ENCODE measurements at places on chromosomes 5 and 9. TPM values are rescaled to one million over a fixed set of nuclear protein-coding genes. Genes with fewer than 3 reads are reported as not detected.

The MED7 gene
- 9.7 TPM for total RNA-seq

The COL5A1 gene
- 13.1 TPM for total RNA-seq

The SLC45A2 gene
- total RNA-seq: not detected

The TSSK1B gene
- 0.52 TPM for total RNA-seq

The TRIM36 gene
- total RNA-seq: 10.1 TPM

The ANKRD18B gene
- 6.4 TPM for total RNA-seq

The IRX1 gene
- 1.8 TPM for total RNA-seq

The ADRB2 gene
- total RNA-seq: 1.3 TPM

The GFI1B gene
- 1.0 TPM for total RNA-seq

The SPIN1 gene
- 158 TPM for total RNA-seq

The GPR150 gene
- total RNA-seq: not detected

The ENHO gene
- total RNA-seq: 9.2 TPM

The HRCT1 gene
- total RNA-seq: not detected

The SLC6A7 gene
- not detected for total RNA-seq

The SPOCK1 gene
- total RNA-seq: 10.5 TPM

The IER5L gene
- total RNA-seq: 0.90 TPM

- no peak for DNase-seq
Measured at GRCh38 chr5:34484216-34484920, 171.8 kb upstream of the RAI14 start.

GRCh38 chr9:14302405-14302804 lies 11.5 kb downstream of the NFIB start:
- no peak for DNase-seq

DNA sequence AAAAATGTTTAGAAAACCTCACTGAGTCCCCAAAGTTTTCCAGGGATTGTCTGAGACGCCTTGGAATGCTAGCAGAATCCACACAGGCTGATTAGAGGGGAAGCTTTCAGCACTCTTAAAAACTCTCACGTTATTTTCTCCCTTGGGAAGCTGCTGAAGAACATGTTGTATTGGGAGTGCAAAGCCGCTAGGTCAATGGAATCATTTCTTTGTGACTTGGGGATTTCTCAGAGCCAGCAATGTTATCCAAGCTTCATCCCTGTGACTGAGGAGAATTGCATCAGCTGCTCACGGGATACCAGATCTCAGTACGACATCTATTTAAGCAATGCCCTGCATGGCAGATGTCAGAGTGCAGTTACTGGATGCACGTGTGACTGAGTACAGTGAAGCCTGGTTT lies 426.4 kb upstream of the MPDZ start:
- DNase-seq: no peak

GRCh38 chr9:135253305-135254004 lies 166.0 kb downstream of the OLFM1 start:
- DNase-seq: peak; percentile 57

GRCh38 chr5:68347536-68347935 lies 132.0 kb downstream of the PIK3R1 start:
- DNase-seq: no peak

- no peak for DNase-seq
Measured at GRCh38 chr5:148465381-148466235, 81.8 kb downstream of the FBXO38 start.

- DNase-seq: peak; percentile 81
Measured at GRCh38 chr5:132180134-132180745, 47.4 kb downstream of the P4HA2 start.

DNA sequence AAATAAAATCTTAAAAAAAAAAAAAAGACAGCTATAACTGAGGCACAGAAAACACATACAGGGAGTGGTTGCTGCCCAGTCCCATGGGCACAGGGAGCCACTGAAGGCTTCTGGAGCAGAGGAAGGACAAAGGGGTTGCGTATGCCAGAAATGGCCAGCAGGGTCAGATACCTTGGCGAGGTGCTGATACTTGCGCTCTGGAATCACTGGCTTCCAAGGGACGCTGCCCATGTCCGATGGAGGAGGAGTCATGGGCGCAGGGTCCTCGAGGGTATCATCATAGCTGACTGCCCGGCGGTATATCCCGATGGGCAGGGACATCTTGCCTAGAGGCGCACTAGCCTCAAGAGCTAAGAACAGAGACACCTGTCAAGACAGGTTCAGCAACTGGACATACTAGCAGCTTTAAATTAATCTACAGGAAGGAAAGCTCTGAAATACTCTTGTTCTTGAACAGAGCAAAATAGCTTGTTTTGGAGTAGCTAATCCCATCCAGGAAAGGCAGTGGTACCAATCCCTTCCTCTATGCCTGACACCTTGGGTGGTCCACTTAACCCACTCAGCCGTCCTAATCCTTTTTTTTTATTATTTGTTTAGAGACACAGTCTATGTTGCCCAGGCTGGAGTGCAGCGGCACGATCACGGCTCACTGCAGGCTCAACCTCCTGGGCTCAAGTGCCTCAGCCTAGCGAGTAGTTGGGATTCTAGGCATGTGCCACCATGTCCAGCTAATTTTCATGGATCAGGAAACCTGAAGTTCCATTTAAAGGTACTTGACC lies 6.0 kb downstream of the KIAA1191 start:
- peak; percentile 65 for DNase-seq

DNA sequence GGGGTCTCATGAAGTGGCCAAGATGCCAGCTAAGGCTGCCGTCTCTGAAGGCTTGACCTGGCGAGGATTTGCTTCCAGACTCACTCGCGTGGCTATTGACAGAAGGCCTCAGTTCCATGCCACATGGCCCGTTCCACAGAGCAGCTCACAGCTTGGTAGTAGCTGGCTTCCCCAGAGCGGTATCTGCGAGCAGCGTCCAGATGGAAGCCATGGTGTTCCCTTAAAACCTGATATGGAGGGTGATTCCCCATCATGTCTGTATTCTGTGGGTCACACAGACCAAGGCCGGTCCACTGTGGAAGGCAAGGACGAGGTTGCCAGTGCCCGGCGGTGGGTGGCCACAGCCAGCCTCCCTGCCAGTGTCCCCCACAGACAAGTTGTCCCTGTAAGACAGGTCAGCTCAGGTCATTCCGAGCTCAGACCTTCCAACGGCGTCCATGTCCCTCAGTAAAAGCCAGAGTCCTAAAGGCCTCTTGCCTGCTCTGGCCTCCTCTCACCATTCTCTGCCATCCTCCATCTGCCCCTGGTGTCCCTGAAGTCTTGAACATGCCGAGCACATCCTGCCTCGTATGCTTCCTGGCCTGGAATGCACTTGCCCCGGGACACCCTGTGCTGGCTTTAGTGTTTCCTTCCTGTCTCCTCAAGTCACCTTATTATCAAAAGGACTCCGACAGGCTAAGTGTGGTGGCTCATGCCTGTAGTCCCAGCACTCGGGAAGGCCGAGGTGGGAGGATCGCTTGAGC lies 61.3 kb upstream of the LRRTM2 start:
- peak; percentile 44 for DNase-seq

DNA sequence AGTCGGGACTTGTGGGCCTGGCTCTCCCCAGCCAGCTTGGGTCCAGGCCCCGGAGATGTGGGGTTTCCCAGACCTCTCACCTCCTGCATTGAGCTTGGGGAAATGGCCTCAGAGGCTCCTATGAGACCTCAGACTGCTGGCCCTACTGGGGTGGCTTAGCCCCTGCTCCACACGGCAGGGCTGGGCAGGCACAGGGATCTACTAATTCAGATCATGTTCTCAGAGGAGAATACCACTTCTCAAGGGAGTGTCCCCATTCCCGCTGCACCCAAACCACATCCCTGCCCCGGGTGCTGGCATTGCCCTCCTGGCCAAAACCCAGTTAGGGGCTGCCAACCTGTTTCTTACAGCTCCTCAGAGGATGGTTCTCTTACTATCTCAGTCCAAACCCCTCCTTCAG lies 82.1 kb upstream of the LMX1B start:
- no peak for DNase-seq

DNA sequence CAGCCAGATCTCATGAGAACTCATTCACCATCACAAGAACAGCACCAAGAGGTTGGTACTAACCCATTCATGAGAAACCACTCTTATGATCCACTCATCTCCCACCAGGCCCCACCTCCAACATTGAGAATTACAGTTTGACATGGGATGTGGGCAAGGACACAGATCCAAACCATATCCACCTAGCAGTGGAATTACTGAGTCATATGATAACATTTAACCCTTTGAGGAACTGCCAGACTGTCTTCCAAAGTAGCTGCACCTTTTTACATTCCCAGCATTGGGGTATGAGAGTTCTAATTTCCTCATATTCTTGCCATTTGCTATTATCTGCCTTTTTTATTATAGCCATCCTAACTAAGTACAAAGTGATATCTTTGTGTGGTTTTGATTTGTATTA lies 51.9 kb downstream of the CTNNA1 start:
- no peak for DNase-seq

DNA sequence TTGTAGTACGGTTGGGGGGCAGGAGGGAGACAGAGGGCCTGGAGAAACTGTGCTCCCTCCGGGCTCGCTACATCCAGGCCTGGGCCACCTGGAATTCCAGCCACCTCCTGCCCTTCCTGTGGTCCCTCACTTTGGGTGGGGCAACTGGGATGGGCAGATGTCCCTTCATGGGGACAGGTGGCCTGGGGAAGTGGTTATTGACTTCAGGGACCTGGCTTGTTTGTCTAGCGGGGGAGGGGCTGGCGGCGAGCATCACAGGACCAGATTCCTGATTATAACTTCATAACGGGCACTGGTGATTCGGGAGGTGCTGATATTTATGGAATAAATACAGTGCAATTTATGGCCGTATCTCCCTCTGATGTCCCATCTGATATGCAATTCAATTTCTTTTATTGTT lies 20.1 kb upstream of the LAMC3 start:
- DNase-seq: no peak

- no peak for DNase-seq
Measured at GRCh38 chr9:133327834-133328484, 8.0 kb downstream of the SURF6 start.

- no peak for DNase-seq
Measured at GRCh38 chr5:172089298-172090117, 83.1 kb upstream of the FBXW11 start.

GRCh38 chr5:132498686-132499271 lies 8.2 kb upstream of the IRF1 start:
- DNase-seq: no peak

GRCh38 chr5:6833406-6833805 lies 120.2 kb downstream of the TENT4A start:
- DNase-seq: no peak

- no peak for DNase-seq
Measured at GRCh38 chr9:86488345-86488744, 134.1 kb upstream of the TUT7 start.

DNA sequence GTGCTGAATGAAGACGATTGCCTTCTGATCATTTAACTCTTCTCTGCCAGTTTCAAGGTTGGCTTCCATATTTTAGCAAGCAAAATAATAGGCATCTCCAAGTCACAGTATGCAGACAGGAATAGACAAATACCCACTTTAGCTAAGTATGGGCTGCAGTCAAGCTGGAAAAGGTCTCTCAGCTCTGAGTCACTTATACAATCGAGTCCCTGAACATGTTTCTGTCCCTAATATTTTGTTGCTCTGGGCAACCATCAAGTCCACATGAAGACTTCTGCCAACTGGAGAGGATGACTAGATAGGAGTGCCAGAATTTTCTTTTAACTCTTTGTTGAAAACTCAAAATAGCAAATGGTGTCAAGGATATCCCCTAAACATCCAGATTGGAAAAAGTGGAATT lies 575.3 kb downstream of the RAB3C start:
- DNase-seq: no peak

DNA sequence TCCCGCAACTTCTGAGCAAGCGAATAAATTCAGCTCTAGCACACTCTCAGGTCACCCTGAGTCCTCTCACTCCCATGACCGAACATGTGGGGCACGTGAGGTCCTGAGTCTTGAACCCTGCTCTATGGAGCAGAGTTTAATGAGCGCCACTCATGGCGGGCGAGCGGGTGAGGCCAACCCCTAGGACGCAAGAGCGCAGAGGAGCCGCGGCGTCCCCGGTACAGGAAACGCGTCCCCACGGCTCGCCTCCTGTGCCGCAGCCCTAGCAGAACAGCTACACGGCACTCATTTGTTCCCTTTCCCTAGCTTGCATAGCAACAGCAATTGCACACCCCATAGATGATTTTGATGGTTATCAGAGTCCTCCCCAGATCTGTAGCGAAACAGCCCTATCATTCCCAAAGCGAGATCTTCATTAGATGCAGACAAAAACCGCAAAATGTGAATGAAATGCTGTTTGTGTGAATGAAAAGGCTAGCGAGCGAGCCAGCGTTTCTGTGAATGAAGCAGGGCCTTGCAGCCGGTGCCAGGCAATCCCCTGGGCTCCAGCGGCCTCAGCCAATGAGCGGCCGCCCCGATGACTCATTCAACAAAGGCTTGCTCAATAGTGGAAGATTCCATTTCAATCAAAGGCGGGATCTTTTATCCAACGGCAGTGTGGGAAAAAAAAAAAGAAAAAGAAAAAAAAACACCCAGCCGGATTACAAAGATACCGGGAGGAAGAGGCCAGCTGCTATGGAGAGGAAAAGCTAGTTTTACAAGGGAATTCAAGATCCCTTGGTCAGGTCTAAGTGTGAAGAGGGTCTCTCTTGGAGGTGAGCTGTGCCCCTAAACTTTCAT lies 1.5 kb upstream of the SHC3 start:
- peak; percentile 95 for DNase-seq

DNA sequence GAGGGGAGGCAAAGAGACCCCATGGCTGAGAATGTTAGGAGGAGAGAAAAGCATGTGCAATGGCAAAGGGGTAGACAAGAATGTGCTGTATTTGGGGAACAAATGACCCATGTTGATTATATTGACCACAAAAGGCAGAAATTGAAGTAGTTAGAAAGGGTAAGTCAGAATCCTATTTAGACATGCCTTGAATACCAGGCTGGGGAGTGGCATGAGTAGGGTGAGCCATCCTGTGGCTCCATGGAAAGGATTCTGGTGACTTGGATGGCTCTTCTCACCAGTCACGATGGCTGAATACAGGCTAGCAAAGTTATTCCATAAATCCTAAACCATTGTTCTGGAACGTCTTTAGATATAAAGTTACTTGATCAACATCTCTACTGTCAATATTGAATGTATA lies 73.4 kb upstream of the MEF2C start:
- DNase-seq: no peak

GRCh38 chr5:59810041-59810440 lies 83.5 kb downstream of the PDE4D start:
- DNase-seq: peak; percentile 71

- DNase-seq: peak; percentile 5
Measured at GRCh38 chr5:53678981-53679660, 118.7 kb downstream of the NDUFS4 start.

- DNase-seq: no peak
Measured at GRCh38 chr5:151178777-151179488, 21.4 kb upstream of the ANXA6 start.

- peak; percentile 62 for DNase-seq
Measured at GRCh38 chr5:93305984-93306383, 275.0 kb downstream of the NR2F1-AS1 start.

DNA sequence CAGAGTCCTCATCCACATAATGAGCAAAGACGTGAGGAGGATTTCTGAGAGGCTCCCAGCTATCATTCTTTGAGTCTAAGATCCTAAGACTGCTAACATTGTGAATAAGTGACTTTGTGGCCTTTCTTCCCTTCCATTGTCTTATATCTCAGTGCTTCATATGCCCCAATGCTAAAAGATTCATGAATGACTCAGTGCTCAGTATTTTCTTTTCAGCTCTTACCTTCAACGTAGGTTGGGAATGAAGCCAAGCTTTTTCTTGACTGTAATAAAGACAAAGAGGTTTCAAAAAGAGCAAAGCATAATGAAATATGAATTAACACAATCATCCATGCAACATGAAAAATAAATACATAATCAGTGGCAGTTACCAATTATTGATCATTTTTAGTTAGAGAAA lies 146.4 kb downstream of the ENTREP1 start:
- no peak for DNase-seq

- DNase-seq: no peak
Measured at GRCh38 chr5:77454123-77454522, 38.0 kb downstream of the WDR41 start.
